ENCODE measurements at places on chromosomes 12 and 14.

DNA sequence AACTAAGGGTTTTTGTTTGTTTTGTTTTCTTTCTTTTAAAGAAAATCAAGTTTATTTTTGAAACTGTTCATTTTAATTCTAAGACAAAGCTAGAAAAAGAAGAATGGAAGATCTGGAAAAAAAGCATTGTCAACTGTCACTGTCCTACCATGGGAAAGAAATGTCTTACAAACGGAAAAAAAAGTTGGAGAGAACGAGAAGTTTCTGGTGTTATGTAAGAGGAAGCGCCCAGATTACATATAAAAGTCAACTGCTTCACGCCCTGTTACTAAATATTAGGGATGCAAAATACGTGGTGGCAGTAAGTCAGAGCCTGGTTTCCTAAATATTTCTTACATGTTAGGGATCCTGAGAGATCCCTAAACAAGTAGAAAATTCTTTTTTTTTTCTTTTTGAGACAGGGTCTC, 14.3 kb upstream of the FBXL14 start:
- H3K27me3 ChIP-seq = no peaks in the 10 kb centered on the region
- no peaks in the 10 kb centered on the region for H3K36me3 ChIP-seq
- H3K27ac ChIP-seq = no peak overlapping the region
- no peak overlapping the region for H3K4me3 ChIP-seq

GRCh38 chr12:40300490-40300889, 75.7 kb downstream of the LRRK2 start:
- H3K36me3 ChIP-seq = no peaks in the 10 kb centered on the region
- no peak for DNase-seq
- H3K4me3 ChIP-seq = no peak overlapping the region
- no peaks in the 10 kb centered on the region for H3K27me3 ChIP-seq
- no peak overlapping the region for H3K27ac ChIP-seq

- no peaks in the 10 kb centered on the region for H3K27me3 ChIP-seq
- H3K27ac ChIP-seq = no peak overlapping the region
- no peak overlapping the region for H3K4me3 ChIP-seq
- no peak for DNase-seq
- no peaks in the 10 kb centered on the region for H3K36me3 ChIP-seq
Observed at GRCh38 chr12:14868916-14869506, 16.6 kb downstream of the MGP start.

DNA sequence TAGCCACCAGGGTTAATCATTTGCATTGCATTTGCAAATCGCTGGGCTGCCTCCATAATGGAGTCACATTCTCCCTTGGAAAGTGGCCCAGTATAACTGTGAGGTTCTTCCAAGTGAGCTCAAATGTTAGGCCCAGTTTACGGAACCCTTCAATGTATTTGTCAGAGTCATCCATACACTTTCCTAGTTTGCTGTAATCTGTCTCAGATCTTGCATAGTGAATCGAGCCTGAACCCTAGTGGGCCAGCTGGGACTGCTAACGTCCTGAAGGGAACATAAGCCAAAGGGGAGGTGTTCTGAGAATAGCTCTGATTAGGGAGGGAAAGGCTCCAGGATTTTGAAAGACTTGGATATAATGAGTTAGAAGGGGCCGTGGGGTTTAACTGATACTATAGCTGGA, 406.3 kb downstream of the SLC6A15 start:
- no peaks in the 10 kb centered on the region for H3K36me3 ChIP-seq
- H3K27ac ChIP-seq = no peak overlapping the region
- H3K4me3 ChIP-seq = no peak overlapping the region
- no peaks in the 10 kb centered on the region for H3K4me1 ChIP-seq
- no peaks in the 10 kb centered on the region for H3K27me3 ChIP-seq

DNA sequence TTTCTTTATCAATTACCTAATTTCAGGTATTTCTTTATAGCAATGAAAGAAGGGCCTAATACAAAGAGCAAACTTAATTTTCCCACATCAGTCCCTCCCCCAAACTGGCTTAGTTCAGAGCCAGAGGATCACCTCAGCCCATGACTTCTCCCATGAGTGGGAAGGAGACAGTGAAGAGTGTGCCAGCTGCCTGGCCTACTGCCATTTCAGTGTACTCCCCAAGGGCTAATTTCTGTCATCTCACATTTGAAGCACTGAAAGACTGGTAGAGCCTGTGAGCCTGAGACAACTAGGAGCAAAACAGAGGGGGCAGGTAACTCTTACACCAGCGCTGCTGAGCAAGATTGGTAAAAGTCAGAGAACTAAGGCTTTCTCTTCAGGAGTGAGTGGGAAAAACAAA, 29.1 kb upstream of the ADAM20 start:
- no peaks in the 10 kb centered on the region for H3K4me1 ChIP-seq
- peaks cover 62% of the 10 kb centered on the region for H3K36me3 ChIP-seq
- H3K27me3 ChIP-seq = no peaks in the 10 kb centered on the region
- no peak overlapping the region for H3K27ac ChIP-seq
- no peak overlapping the region for H3K4me3 ChIP-seq
- DNase-seq = no peak

GRCh38 chr12:23099104-23099503, 474.1 kb downstream of the ETNK1 start:
- H3K4me3 ChIP-seq = no peak overlapping the region
- H3K27me3 ChIP-seq = no peaks in the 10 kb centered on the region
- peak; percentile 24 for DNase-seq
- H3K36me3 ChIP-seq = no peaks in the 10 kb centered on the region
- no peaks in the 10 kb centered on the region for H3K4me1 ChIP-seq
- H3K27ac ChIP-seq = no peak overlapping the region

- H3K4me3 ChIP-seq = no peak overlapping the region
- H3K36me3 ChIP-seq = no peaks in the 10 kb centered on the region
- no peak overlapping the region for H3K27ac ChIP-seq
- H3K4me1 ChIP-seq = no peaks in the 10 kb centered on the region
Observed at GRCh38 chr12:100959481-100959880, 164.9 kb downstream of the ANO4 start.

GRCh38 chr14:103206836-103207387, 83.7 kb downstream of the TNFAIP2 start:
- no peaks in the 10 kb centered on the region for H3K4me1 ChIP-seq
- DNase-seq = no peak
- H3K27ac ChIP-seq = no peak overlapping the region
- H3K4me3 ChIP-seq = no peak overlapping the region
- H3K27me3 ChIP-seq = no peaks in the 10 kb centered on the region

- no peak overlapping the region for H3K4me3 ChIP-seq
Observed at GRCh38 chr12:4288296-4289131, 15.0 kb downstream of the CCND2 start.

DNA sequence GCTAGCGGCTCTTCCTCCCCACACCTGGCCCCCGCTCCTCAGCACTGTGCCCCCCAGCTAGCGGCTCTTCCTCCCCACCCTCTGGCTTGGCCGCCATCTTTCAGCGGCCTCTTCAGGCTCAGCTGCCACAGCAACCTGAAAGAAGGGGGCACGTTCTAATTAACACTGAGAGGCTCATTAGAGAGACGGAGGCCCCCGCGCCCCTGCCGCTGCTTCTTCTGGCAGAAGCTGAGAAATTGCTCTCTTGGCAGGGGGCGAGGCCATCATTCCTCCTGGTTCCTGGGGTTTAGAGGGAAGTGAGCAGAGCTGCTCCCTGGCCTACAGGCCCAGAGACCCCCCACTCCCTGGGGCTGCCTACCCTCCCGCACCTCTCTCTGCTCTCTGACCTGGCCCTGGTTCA, 64.4 kb downstream of the IQSEC3 start:
- no peak for DNase-seq
- no peaks in the 10 kb centered on the region for H3K4me1 ChIP-seq
- no peaks in the 10 kb centered on the region for H3K36me3 ChIP-seq
- no peak overlapping the region for H3K4me3 ChIP-seq
- no peak overlapping the region for H3K27ac ChIP-seq

DNA sequence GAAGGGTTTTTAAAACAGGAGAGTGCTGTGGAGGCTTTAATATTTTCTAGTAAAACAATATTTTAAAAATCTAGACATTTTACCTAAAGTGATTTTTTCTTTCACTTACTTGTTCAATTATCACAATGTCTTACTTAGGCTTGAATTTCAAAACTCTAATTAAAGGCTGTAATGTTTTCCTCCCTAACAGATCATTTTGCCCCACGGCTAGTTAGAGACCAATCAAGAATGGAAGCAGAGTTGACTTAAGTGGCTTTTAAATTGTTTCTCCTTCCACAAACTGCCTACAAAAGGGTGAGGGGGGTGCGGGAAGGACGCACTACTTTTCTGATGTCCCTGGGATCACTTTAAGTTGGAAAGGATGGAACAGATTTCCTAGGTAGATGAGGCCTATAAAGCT, 9.5 kb upstream of the CFL2 start:
- H3K36me3 ChIP-seq = no peaks in the 10 kb centered on the region
- peaks cover 6% of the 10 kb centered on the region for H3K4me1 ChIP-seq
- no peak for DNase-seq
- no peak overlapping the region for H3K27ac ChIP-seq

- H3K4me1 ChIP-seq = no peaks in the 10 kb centered on the region
- H3K27me3 ChIP-seq = no peaks in the 10 kb centered on the region
- H3K4me3 ChIP-seq = no peak overlapping the region
- peaks cover 25% of the 10 kb centered on the region for H3K36me3 ChIP-seq
Observed at GRCh38 chr14:67389275-67389674, 22.7 kb downstream of the PLEK2 start.

DNA sequence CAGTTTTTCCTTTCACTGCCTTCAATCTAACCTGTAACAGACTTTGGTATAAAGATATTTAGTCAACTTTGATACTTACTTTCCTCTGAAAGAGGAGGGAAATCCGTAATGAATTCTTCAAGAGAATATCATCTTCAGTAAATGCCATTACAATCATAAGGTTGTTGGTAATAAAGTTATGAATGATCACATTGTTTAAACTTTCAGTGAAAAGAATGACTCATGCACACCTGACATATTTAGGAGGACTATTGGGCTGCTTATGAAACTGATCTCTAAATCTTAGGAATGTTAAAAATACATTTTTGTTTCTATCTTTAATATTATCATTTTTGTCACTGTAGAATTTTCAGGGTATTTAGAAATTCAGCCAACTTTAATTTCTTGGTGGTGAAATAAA, 474.7 kb downstream of the SLC16A7 start:
- no peaks in the 10 kb centered on the region for H3K4me1 ChIP-seq
- H3K27me3 ChIP-seq = no peaks in the 10 kb centered on the region
- H3K36me3 ChIP-seq = no peaks in the 10 kb centered on the region
- no peak for DNase-seq

DNA sequence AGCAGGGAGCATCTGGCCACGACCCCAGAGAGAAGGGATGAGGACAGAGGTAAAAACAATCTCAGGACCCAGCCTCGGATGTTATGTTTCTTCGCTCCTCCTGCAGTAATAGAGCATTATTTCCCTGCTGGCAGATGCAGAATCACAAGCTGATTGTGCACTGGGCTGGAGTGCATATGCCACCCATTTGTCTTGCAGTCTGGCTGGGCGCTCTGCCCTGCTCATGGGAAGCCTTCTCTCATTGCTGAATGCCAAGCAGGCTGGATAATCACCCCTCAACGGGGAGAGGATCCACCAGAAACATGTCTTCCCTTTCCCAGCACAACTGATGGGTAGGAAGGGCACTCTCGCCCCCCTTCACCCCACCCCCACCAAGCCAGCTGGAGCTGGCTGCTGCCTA, 8.5 kb upstream of the VASH1 start:
- H3K27me3 ChIP-seq = no peaks in the 10 kb centered on the region
- H3K4me3 ChIP-seq = no peak overlapping the region
- H3K36me3 ChIP-seq = no peaks in the 10 kb centered on the region

DNA sequence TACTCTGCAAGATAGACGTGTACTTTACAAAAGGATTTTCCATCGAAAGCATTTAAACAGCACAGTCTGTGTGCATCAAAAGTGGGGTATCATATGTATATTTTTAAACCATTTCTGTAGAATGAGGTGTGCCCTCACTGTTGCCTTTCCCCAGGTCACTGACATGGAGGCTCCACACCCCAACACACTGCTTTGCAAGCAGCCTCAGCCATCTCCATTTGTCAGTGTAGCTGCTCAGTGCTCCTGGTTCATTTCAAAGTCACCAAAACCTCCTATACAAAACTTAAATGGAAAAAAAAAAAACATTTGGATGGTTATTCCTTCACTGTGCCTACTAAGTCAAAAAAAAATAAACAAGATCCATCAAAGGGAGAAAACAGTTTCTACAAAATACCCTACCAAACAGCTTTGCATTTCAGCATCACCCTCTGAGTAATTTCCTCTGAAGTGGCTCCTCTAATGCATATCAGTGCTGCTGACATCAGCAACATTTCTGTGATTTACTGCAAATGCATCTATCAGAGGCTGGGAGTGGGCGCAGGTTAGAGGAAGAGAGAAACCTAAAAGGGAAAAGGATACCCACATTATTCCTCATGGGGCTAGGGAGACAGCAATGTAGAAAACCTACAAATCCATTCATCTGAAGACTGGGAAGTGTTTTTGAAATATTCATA, 46.0 kb downstream of the KCNK10 start:
- no peak overlapping the region for H3K4me3 ChIP-seq
- no peaks in the 10 kb centered on the region for H3K36me3 ChIP-seq
- H3K27me3 ChIP-seq = peaks cover 5% of the 10 kb centered on the region
- H3K27ac ChIP-seq = no peak overlapping the region
- H3K4me1 ChIP-seq = no peaks in the 10 kb centered on the region
- no peak for DNase-seq

- H3K4me3 ChIP-seq = no peak overlapping the region
- DNase-seq = no peak
- no peaks in the 10 kb centered on the region for H3K27me3 ChIP-seq
Observed at GRCh38 chr12:132199101-132199500, 54.8 kb downstream of the NOC4L start.

DNA sequence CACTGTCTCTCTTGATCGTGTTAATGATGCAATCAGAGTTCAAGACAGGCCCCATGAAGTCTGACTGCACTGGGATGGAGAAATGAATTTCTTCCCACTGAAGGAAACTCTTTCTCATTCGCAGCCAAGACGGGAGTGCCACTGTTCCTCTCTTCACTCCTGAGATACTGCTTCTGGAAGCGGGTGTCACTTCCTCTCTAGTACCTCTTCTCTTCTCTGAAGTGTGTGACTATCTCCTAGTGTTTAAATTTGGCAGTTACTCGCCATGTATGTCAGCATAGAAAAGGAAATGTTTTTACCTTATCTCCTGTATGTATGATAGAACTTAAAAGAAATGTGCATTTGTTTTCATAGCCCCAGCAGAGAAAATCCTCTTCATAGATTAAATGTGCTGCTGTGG, 215.2 kb downstream of the ANO6 start:
- DNase-seq = no peak
- no peaks in the 10 kb centered on the region for H3K27me3 ChIP-seq
- H3K4me1 ChIP-seq = no peaks in the 10 kb centered on the region
- no peak overlapping the region for H3K4me3 ChIP-seq
- H3K36me3 ChIP-seq = peaks cover 43% of the 10 kb centered on the region

GRCh38 chr12:71193041-71193440, 35.2 kb upstream of the TSPAN8 start:
- H3K36me3 ChIP-seq = no peaks in the 10 kb centered on the region
- no peak overlapping the region for H3K27ac ChIP-seq
- no peaks in the 10 kb centered on the region for H3K4me1 ChIP-seq
- no peaks in the 10 kb centered on the region for H3K27me3 ChIP-seq

DNA sequence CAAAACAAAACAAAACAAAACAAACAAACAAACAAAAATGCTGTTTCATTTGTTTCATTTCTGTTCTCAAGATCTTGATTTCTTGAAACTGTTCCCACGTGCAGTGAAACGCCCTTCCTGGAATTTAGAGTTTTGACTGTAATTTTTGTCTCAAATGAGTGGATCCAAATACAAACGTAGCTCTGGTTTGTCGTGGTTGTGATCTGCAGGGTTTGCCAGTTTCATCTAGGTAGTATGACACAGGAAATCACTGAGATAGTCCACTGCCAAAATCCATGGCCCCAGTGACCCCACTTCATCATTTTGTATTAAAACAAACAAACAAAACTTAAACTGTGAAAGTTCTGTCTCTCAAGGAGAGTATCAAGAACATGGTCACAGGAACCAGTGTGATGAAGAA, 838.6 kb downstream of the BCL11B start:
- DNase-seq = no peak
- H3K4me1 ChIP-seq = peaks cover 19% of the 10 kb centered on the region
- H3K4me3 ChIP-seq = no peak overlapping the region
- no peaks in the 10 kb centered on the region for H3K27me3 ChIP-seq
- no peak overlapping the region for H3K27ac ChIP-seq
